RPMI7951 (cell line): ENCODE measurements at places on chromosomes 3 and 15. TPM values are rescaled to one million over a fixed set of nuclear protein-coding genes. Genes with fewer than 3 reads are reported as not detected.

DNA sequence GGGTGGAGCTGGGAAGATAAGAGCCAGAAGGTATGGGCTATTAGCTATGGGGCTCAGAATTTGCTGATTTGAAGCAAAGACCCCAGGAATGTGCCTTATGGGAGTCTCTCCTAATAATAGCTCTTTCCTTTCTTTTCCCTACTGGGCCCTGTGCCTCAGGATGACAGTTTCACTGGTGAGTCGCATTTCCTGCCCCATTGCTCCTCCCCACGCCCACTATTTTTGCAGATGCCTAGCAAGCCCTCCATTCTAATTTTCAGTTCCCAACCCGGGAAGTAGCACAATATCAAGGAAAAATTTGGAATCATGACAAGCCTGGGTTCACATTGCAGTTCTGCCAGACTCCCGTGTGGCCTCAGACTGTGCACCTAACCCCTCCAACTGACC is 583 bp downstream of the IL17RE start:
- DNase-seq, result peak; percentile 46

DNA sequence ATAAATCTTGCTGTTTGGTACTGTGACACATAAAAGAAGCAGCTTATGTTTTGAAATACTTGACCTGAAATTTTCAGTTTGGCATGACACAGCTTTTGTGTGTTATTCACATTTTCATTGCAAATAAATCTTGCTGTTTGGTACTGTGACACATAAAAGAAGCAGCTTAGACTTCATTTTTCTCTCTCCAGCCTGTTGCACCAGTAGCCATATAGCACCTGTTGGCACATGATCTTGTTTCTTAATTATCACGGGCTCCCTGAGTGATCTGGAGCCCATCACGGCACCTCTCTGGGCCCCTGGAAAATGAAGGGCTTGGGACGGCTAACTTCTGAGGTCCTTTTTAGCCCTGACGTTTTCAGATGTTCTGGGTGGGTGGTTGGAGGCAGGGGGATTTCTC is 77.4 kb upstream of the SLCO3A1 start:
- no peak for DNase-seq

GRCh38 chr15:39657668-39658067 is 76.8 kb downstream of the THBS1 start:
- peak; percentile 84 for DNase-seq

DNA sequence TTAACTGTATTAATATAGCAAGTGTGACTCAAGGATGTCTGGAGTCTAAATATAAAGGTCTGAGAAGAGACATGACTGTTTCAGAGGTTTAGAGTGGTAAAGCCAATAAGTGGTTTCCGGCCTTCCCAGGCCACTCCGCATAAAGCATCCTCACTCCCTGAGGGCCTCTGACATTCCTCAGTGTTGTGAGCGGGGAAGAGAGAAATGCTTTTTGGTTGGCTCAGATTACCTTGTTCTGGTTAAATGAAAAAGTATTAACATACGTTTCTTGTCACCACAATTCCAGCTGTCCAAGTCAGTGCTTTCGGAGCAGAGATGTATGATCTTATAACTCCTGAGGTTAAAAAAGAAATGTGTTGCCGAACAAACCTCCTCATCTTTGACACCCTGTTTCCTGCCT is 103.8 kb downstream of the RBMS3 start:
- DNase-seq, result peak; percentile 97

DNA sequence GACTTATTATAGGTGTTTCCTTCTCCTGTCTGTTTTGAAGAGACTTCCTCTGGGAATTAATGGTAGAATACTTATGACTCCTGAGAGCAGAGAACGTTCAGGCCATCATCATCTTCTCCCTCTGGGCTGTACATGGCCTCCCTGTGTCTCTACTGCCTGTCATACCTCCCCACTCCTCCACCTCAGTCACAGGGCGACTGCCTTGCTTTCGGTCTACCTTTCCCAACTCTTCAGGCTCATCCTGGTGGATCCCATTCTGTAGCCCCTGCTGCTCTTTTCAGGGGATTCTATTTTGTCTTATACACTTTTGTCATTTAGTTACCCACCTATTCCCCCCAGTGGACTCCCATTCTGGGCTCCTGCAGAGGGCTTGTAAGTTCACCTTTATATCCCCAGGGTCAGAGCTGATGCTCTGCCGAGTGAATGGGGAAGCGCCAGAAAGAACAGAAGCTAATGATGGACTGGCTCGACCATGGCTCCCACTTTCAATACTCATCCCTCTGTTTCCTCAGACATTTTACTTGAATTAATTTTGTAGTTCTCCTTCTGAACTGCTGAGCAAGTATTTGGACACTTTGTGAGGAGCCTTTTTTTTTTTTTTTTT is 28.6 kb downstream of the FNDC3B start:
- no peak for DNase-seq

- DNase-seq, result no peak
These were observed 76.3 kb upstream of the ARHGEF3 start for GRCh38 chr3:56878074-56878473.

GRCh38 chr3:110925798-110926197 is 145.8 kb upstream of the NECTIN3 start:
- DNase-seq, result no peak

DNA sequence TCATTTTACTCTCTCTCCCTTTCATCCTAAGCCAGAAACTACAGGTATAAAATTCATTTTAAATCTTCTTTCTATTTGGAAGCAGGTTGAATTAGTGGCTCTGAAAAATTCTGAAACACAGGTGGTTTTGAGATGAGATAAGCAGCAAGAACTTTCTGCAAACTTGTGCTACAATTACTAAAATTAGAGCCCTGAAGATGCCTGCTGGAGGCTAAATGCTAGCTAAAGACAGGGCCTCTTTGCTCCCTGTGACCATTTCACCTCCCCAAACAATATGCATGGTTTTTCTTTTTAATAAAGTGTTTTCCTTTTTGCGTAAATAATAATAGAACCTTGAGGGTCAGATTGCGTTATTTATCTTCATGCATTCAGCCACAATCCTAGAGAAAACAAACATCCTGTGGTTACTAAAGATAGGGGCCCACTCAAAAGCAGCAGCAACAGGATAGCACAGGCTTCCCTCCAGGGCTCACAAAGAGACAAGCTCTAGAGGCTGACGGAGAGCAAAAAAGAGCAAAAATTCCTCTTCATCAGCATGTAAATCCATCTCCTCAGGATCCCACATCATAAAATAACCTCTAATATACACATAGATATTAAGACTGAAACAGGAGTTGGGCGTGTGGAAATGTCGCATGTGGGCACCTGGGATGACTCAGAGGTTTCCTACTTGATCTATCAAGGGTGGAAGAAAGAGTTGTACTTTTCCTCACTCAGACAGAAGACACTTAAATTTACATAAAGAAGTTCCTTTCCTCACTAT is 26.5 kb upstream of the CP start:
- no peak for DNase-seq

- no peak for DNase-seq
These were observed 43.5 kb upstream of the GRIP2 start for GRCh38 chr3:14583548-14584091.

DNA sequence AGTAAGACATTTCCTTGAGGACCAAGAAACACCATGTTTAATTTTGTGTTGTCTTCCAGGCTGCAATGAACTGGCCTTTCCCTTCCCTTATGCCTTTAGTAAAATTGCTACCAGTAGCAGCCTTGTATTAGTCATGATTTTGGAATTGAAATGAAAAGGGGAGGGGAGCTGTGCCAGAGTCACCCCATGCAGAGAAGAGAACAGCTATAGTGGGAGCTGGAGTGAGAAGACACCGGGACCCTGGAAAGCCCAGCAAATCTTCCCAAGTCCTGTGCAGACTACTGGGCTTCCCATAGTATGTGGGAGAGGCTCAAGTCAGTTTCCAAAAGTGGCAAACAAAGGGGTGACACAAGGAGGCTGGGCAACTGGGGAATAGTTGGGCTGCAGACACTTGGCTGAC is 178.5 kb downstream of the NR1D2 start:
- peak; percentile 55 for DNase-seq

DNA sequence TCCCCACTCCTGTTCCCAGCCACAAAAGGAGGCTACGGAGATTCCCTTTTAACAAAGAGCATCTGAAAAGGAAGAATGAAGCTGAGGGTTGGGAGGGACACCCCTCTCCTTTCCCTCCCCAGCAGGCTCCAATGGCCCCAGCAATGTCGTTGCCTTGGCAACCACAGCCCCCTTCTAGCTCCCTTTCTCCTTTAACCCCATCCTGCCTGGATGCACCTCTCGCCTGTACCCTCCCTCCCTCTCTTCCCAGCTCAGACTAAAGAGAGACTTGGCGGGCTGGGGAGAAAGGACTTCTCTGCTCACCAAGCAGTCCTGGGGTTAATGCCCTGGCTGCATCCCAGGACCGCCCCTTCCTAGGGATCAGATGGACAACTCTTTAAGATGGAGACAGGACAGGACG is 7.1 kb upstream of the RPL29 start:
- DNase-seq, result no peak

DNA sequence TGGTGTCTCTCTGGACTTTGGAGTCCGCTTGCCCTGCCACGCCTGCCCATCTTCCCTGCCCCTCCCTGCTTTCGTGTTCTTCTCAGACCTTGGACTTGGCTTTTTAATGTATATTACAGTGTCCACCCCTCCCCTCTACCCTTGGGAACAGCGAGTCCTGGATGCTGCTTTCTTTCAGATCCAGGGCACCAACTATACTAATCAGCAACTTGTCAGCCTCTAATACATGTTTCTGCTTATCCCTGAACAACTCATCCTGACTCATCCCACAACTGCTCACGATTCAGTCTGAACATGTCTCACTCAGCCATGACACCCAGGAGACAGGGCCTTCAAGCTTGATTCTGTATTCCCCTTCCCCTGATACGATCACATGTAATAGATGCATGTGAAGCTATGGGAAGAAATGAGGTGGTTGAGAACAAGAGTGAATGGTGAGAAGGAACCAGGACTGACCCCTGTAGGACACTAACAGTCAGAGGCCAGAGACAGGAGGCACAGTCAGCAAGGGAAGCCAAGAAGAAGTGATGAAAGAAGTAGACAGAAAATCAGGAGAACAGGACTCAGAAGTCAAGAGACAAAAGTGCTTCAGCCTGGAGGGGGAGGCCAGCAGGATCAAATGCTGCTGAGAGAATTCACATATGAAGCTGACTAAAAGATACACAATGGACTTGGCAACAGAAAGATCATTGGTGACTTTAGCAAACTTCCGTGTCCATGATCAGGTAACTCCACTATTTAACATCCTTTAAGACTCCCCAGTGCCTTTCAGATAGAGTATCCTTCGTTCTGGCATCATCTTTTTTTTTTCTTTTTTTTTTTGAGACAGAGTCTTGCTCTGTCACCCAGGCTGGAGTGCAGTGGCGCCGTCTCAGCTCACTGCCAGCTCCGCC is 35.4 kb downstream of the BCL2L10 start:
- DNase-seq, result peak; percentile 85

GRCh38 chr3:141529717-141530414 is 43.0 kb downstream of the RASA2 start:
- DNase-seq, result no peak

GRCh38 chr3:94020293-94020692 is 8.1 kb downstream of the STX19 start:
- no peak for DNase-seq

DNA sequence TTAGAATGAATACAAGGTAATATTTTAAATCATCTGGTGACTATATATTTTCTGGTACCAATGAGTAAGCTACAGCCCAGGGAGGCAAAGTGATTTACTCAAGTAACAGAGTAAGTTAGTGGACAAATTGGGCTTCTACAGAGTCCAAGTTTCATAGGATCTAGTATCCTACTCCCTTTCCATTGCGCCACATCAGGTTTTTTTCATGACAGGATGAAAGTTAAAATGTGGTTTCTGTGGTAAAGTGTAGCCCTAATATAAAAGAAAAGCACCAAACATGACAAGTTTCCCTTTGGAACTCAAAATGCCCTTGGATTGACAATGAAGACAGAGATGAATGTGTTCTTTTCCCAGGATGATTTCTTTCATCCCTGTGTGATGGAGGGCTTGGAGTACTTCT is 350.8 kb upstream of the ZNF385D start:
- DNase-seq, result no peak

GRCh38 chr15:99578809-99579208 is 13.0 kb downstream of the MEF2A start:
- DNase-seq, result no peak

DNA sequence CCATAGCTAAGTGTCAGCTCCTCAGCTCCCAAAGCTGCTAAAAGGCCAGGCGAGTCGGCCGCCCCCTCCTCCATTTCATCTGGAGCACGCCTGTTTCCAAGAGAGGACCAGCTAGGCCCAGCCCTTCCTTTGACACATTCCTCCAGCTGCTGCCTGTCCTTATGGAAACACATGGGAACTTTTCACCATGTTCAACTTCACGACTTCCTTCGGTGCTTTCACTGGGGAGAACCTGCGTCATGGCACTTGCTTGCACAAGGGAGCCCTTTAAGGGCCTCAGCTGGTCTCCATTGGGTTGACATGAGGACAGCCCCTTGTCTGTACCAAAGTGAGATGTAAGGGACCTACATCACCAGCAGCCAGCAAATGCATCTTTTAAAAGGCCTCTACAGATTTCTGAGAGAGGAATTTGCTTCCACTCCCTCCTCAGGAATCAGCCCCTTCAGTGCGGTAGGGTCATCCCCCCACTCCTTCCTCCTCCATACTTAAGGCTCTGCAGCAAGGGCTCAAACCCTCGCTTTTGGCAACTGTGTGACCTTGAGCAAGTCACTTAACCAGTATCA is 2.1 kb downstream of the MAGI1 start:
- no peak for DNase-seq

GRCh38 chr15:26433060-26433459 is 339.8 kb downstream of the GABRB3 start:
- no peak for DNase-seq

DNA sequence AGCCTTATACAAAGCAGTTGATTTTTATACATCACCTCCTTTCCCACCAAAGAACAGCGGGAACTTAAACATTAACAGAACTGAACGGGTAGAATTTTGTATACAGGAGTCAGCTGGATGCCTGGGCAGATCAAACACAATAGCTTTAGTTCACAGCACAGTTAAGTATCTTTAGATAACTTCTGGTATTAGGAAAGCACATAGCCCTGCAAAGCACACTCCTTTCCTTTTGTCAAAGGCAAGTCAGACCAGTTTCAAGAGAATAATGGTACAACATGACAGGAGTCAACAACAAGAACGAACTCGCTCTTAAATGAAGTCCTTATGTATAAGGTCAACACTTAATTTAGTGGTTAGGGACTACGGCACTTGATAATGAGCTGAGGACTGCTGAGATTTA is 26.3 kb downstream of the ABCC5 start:
- DNase-seq, result no peak

Gene EXD1
- not detected in 2 replicates for total RNA-seq

Gene PLA2G4F
- total RNA-seq, result not detected in 2 replicates

Gene PCCB
- total RNA-seq, result 30.8 and 38.6 TPM in 2 replicates

Gene GOLGA8T
- not detected in 2 replicates for total RNA-seq

Gene PRRT3
- total RNA-seq, result 0.98 and 1.2 TPM in 2 replicates

Gene HHATL
- not detected in 2 replicates for total RNA-seq

Gene TMCO5A
- total RNA-seq, result not detected in 2 replicates

Gene ZNF860
- total RNA-seq, result 0.60 and 1.4 TPM in 2 replicates

Gene CPNE9
- total RNA-seq, result not detected in 2 replicates

Gene LRRC2
- 0.12 and 0.59 TPM in 2 replicates for total RNA-seq

Gene DUOXA2
- total RNA-seq, result not detected in 2 replicates

Gene COL7A1
- 110 and 141 TPM in 2 replicates for total RNA-seq

Gene SCAANT1
- not detected in 2 replicates for total RNA-seq

Gene SLC9C1
- not detected in 2 replicates for total RNA-seq

Gene CLRN1
- total RNA-seq, result not detected in 2 replicates
